ENCODE measurements at places on chromosomes 1 and 21. TPM values are rescaled to one million over a fixed set of nuclear protein-coding genes. Genes with fewer than 3 reads are reported as not detected.

RXFP4 gene
- not detected for total RNA-seq

- H3K36me3 ChIP-seq: no peaks in the 10 kb centered on the region
- H3K4me1 ChIP-seq: no peaks in the 10 kb centered on the region
Observed at GRCh38 chr1:241722947-241723346, 70.9 kb downstream of the WDR64 start.

- no peak for DNase-seq
- no peaks in the 10 kb centered on the region for H3K36me3 ChIP-seq
- H3K4me3 ChIP-seq: no peak overlapping the region
- H3K27me3 ChIP-seq: no peaks in the 10 kb centered on the region
Observed at GRCh38 chr21:22346576-22346975, 1348.4 kb downstream of the NCAM2 start.

AMY2A gene
- not detected for total RNA-seq

AVPR1B gene
- total RNA-seq: not detected

DNA sequence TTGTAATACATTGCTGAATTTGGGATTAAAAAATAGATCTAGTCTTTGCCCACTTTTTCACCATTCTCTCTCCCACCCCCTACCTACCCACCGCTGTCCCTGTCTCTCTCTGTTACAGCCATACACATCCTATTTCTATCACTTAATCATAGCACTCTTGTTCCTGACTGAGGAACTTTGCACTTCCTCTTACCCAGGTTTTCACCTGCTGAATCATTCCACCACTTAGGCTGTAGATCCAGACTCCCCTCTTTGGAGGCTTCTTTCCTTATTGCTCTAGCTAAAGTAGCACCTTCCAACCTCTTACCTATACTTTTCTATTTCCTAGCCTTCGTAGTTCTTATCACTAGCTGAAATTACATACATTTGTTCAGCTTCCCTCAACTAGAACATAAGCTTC lies 59.6 kb downstream of the ATP6V1G3 start:
- no peaks in the 10 kb centered on the region for H3K27me3 ChIP-seq
- DNase-seq: no peak
- H3K36me3 ChIP-seq: no peaks in the 10 kb centered on the region
- no peaks in the 10 kb centered on the region for H3K4me1 ChIP-seq
- no peak overlapping the region for H3K4me3 ChIP-seq

- no peaks in the 10 kb centered on the region for H3K36me3 ChIP-seq
- peak; percentile 44 for DNase-seq
- H3K4me3 ChIP-seq: no peak overlapping the region
- peaks cover 7% of the 10 kb centered on the region for H3K27me3 ChIP-seq
Observed at GRCh38 chr1:2941907-2942306, 79.4 kb upstream of the ACTRT2 start.

GRCh38 chr1:44585315-44585920 lies 88.9 kb downstream of the TMEM53 start:
- no peak overlapping the region for H3K4me3 ChIP-seq
- H3K36me3 ChIP-seq: no peaks in the 10 kb centered on the region
- no peaks in the 10 kb centered on the region for H3K4me1 ChIP-seq
- H3K27me3 ChIP-seq: peaks cover 19% of the 10 kb centered on the region

- H3K27ac ChIP-seq: no peak overlapping the region
- no peaks in the 10 kb centered on the region for H3K36me3 ChIP-seq
- no peak overlapping the region for H3K4me3 ChIP-seq
Observed at GRCh38 chr21:37877171-37877570, 39.1 kb downstream of the KCNJ6 start.

DNA sequence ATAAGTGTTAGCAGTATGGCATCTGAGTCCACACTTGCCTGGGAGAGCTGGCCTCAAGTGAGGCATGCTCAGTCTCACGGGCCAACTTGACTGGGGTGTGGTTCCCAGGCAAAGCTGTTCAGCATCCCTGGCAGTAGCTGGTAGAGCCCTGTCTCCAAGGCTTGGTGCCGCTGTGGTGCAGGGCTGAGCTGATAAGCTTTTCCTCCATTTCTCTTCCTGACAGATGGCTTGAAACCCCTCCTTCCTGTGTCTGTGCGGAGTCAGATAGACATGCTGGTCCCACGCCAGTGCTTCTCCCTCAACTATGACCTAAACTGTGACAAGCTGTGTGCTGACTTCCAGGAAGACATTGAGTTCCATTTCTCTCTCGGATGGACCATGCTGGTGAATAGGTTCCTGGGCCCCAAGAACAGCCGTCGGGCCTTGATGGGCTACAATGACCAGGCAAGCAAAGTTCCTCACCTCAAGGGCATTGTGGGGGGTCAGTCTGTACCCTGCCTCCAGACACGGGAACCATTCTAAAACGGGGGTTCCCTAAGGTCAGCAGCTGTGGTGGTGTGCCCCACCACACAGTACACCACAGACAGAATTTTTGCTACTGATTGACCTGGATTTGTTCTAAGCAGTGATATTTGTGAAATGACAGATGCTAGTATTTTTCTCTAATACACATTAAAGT lies 13.7 kb upstream of the MIIP start:
- no peak overlapping the region for H3K4me3 ChIP-seq
- H3K27ac ChIP-seq: peak overlapping the region; percentile 65
- no peaks in the 10 kb centered on the region for H3K4me1 ChIP-seq
- no peak for DNase-seq
- peaks cover 92% of the 10 kb centered on the region for H3K36me3 ChIP-seq

GRCh38 chr1:61337441-61337951 lies 255.1 kb downstream of the NFIA start:
- H3K4me3 ChIP-seq: no peak overlapping the region
- peak overlapping the region; percentile 65 for H3K27ac ChIP-seq
- DNase-seq: no peak
- H3K36me3 ChIP-seq: no peaks in the 10 kb centered on the region
- no peaks in the 10 kb centered on the region for H3K27me3 ChIP-seq

GRCh38 chr1:77089756-77090155 lies 129.5 kb downstream of the PIGK start:
- H3K27ac ChIP-seq: no peak overlapping the region
- H3K4me3 ChIP-seq: no peak overlapping the region
- H3K4me1 ChIP-seq: no peaks in the 10 kb centered on the region
- no peak for DNase-seq
- H3K27me3 ChIP-seq: no peaks in the 10 kb centered on the region

DNA sequence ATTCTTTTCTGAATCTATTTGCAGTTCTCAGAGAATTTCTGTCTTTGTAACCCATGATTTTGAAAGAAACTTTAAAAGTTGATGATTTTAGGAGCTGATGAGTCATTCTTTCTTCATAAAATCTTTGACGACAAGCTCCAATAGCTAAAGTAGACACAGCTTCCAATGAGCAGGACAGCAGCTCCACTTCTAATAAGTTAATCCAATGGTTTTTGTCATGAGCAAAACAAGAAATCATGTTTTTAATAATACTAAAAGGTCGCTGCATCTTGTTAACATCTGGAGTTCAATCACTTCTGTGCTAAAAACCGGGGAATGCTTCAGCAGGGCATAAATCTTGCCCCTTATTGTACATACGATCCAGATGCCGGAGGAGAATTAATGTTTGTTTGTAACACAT lies 48.9 kb upstream of the GORAB start:
- no peak overlapping the region for H3K27ac ChIP-seq
- H3K4me3 ChIP-seq: no peak overlapping the region
- H3K4me1 ChIP-seq: no peaks in the 10 kb centered on the region
- DNase-seq: no peak

DNA sequence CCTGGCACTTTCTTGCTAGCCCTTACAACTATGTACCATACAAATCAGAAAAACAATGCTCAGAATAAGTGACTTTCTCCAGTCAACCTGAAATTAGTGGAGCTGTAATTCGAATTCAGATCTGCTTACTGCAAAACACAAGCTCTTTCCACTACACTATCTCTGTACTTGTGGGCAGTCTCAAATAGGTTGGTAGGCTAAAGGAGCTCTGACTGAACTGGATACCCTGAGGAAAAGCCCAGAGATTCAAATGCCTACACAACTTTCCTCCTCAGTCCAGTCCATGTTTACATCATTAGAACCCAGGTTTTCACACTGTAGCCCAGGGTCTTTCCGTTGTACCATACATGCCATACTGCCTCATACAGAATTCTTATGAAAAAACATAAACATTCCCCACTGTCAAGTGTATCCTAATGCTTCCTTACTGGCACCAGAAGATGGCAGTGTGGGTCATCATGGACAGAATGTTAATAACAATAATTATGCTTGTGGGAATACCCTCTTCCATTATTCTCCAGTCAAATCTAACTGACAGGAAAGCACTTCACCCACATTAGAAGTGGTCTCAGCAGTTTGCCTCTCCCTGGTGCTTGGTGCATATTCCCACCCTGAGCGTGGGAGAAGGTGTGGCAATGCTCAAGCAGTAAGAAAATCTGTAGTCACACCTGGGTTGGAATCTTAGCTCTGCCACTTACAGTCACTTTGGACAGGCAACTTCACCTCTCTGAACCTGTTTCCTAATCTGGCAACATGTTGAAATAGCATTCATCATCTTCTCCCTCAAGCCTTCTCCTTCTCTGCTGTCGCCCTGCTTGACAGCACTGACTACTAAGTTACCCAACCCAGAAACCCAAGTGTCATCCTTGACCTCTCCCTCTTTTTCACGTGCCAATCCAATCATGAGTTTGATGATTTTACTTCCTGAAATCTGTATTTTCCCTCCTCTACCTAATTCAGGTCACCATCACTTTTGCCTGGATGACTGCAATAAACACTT lies 14.4 kb upstream of the ZFYVE9 start:
- H3K4me3 ChIP-seq: no peak overlapping the region
- H3K4me1 ChIP-seq: no peaks in the 10 kb centered on the region
- H3K27ac ChIP-seq: no peak overlapping the region
- no peaks in the 10 kb centered on the region for H3K36me3 ChIP-seq
- no peak for DNase-seq

FAM72D gene
- total RNA-seq: 0.66 TPM

DNA sequence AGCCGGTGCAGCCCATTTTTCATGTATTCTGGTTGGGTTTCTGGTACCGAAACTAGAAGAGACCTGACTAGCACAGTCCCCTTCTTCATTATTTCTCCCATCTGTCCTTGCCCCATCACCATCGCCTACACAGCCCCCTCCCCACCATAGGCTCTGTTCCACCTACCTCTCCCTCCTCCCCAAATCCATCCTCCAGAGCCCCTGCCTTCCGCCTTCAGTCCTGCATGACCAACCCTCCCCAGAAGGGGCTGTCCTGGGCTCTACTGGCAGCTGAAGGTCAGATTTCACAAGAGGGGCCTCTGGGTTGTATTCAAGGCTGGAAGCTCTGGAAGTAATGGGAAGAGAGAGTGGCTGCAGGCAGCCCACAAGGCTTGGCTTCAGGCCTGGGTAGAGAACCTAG lies 55.2 kb downstream of the SDC3 start:
- peaks cover 22% of the 10 kb centered on the region for H3K4me1 ChIP-seq
- H3K36me3 ChIP-seq: no peaks in the 10 kb centered on the region
- no peak overlapping the region for H3K4me3 ChIP-seq
- no peak for DNase-seq
- no peaks in the 10 kb centered on the region for H3K27me3 ChIP-seq

INAVA gene
- 0.32 TPM for total RNA-seq

KRTAP19-1 gene
- not detected for total RNA-seq

MIXL1 gene
- total RNA-seq: 1.1 TPM

DNA sequence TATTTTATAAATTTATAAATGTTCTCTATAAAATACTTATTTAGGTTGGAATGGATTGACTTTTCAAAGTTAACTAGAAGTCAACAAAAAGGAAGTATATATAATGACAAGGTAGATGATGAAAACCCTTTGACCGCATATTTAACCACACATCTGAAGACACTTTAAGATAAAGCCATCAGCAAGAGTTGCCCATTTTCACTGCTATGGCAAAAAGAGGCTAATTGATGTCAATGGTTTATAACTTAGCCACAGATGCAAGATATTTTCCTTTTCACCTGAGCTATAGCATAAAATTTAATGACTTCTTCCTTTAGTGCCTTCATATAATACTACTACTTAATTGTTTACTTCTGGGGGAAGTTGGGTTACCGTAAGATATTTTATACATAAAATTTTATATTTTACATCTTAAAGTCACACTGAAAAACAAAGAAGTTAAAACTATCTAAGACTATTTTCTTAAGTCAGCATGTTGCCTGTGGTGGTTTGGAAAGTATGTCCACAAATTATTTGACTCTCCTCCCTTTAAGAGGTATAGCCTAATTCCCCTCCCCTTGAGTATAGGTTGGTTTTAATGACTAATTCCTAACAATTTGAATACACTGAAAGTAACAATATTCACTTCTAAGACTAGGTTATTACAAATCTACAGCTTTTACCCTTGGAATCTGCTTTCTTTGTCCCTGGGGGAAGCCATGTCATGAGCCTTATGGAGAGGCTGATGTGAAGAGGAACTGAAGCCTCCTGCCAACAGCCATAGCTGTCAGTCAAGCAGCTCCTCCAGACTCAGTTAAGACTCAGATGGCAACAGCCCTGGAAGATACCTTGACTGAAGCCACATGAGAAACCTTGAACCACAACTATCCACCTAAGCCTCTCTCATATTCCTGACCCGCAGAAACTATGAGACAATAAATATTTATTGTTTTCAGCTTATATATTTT lies 40.3 kb upstream of the LRRC8B start:
- DNase-seq: no peak
- peaks cover 16% of the 10 kb centered on the region for H3K4me1 ChIP-seq
- H3K27me3 ChIP-seq: no peaks in the 10 kb centered on the region
- no peaks in the 10 kb centered on the region for H3K36me3 ChIP-seq
- no peak overlapping the region for H3K27ac ChIP-seq

Data from spleen (tissue), 13 donors.